GM19239 (cell line): ENCODE measurements at places on chromosomes 13 and 19.
A peak's percentile ranks its signal among the peaks of the same experiment; 100 is the strongest.

DNA sequence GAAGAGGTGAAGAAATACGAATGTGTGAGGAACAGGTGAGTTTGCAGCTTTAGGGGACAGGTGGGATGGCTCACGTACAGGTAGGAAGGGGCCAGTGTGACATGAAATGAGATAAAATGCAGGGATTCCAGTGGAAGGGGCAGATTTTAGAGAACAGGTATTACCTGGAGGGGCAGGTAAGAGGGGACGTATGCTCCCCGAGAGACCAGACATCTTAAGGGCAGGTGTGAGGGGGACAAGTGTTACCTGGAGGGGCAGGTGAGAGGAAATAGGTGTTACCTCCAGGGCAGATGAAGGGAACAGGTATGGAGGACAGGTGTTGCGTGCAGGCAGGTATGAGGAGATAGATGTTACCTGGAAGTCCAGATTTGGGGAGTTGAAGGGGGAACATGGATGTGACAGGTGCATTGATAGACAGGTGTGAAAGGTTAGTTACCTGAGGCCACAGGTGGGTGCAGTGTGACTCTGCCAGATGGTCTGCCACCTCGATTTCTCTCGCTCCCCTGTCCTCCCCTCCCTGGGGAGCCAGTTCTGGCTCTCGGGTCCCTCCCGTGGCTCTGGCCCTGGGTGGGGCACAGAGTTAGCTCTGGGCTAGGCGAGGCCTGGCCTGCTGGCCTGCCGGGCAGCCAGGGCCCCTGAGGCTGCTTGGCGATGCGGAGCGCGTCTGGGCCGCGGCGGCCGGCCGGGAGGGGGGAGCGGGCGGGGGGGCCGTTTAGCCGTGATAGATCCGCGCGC is 2.1 kb downstream of the ERFL start:
- no peak for DNase-seq

GRCh38 chr19:32254509-32254890 is 90.9 kb upstream of the ZNF507 start:
- no peak for DNase-seq

DNA sequence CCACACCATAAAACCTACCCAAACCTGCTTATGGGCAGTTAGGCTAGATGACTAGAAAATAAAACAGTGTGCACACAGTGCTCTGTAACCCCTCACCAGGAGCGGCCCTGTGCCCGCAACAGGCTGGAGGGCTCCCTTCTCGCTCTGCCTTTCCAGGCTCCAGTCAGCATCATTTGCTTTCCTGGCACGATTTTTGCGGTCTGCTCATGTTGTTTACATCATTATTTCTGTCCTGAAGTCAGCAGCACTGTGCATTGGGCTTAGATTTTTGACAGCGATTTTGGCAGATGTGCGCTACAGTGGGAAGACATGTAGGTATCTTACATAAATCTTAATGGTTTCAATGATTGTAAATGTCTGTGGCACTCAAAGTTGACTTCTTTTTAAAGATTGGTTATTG is 344.0 kb downstream of the MTUS2 start:
- DNase-seq: no peak

DNA sequence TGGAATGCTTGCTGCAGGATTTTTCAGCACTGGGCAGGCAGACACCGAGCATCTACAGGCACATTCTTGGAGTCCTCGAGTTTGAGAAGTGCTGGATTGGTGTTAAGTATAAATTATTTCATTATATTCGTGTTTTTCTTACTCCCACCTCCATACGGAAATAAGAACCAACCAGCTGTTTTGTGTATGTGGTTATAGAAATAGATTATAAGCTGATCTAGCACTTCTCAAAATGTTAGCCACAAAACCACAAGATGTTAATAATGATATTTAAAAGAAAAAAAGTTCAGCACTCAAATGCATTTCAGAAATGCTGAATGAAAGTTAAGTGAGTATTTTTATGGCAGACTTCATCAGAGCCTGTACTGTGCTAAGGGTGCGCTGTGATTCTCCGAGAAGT is 24.0 kb upstream of the TEX29 start:
- DNase-seq: no peak

DNA sequence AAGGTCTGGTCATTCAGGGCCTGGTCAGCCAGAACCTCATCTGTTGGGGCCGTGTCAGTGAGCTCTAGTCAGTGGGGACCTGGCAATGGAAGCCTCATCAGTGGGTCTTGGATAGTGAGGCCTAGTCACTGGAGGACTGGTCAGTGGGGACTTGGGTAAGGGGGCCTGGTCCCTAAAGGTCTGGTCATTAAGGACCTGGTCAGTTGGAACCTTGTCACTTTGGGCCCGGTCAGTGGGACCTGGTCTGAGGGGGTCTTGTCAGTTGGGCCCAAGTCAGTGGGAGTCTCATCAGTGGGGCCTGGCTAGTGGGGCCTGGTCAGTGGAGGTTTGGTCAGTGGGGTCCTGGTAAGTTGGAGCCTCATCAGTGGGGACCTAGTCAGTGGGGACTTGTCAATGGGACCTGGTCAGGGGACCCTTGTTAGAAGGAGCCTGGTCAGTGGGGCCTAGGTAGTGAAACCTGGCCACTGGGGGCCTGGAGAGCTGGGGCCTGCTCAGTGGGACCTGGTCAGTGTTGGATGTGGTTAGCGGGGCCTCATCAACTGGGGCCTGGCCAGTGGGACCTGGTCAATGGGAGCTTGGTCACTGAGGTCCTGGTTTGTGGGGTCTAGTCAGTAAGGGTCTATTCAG is 43.7 kb upstream of the TPM4 start:
- DNase-seq: no peak

- DNase-seq: no peak
Observed at GRCh38 chr13:94444826-94445225, 34.7 kb downstream of the DCT start.

GRCh38 chr13:48506092-48506701 is 26.7 kb downstream of the RCBTB2 start:
- DNase-seq: no peak

DNA sequence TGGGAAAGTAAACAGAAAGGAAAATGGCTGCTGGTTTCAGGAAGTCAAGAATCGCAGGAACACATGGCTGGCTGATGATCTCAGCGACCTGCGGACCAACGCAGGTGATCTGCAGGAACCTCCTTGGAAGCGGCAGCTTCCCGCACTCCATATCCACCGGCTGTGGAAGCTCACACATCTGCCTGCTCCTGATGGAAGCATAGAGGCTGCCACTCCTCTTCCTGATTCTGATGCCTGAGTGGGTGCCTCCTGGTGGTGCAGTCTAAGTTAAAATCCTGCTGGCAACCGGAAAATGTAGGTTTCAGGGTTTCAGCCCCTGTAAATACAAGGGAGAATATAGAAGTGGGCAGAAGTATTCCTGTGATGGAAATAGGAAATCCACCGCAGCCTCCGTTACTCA is 75.5 kb downstream of the TNFSF13B start:
- no peak for DNase-seq

DNA sequence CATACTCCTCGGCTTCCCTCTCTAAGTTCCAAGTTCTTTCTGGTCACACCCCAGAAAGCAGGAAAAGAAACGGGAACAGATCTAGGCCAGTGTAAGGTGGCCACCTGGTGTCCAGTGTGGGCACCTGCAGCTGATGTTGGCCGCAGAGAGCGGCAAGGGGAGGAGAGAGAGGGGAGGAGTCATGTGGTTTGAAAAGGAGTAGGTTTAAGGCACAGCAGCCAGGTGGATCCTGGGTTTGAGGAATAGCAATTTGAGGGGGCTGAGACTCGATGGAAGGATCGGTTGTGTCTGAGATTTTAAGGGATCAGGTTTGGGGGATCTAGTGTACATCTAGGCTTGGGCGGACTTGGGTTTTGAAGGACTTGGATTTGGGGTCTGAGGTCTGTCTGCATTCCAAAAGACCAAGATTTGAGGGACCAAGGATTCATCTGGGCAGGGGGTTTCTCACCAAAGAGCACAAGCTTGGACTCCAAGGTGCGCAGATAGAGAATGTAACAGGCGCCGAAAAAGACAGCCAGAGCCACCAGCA is 1.2 kb downstream of the RABAC1 start:
- DNase-seq: peak; percentile 75
